NCI-H187 (cell line): ENCODE measurements at places on chromosomes 4 and X.

DNA sequence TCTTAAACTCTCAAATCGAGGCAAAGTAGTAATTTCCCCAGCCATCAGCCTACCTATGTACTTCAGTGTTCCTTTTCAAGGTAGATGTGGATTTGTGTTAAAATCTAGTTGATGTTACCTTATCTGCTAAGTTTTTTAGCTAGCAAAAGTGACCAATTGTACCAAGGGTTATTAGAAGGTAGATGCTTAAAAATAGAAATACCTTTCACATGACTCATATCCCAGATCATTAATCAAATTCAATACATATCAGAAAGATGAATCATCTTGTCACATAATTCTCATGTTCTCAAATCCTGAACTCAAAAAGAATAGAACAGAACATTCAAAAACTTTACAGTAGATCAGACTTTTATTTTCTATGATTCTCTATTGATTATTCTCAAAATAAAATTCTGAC lies 3.5 kb downstream of the ENAM start:
- no peak for DNase-seq

GRCh38 chr4:144556636-144557035 lies 89.3 kb upstream of the HHIP start:
- DNase-seq = no peak

DNA sequence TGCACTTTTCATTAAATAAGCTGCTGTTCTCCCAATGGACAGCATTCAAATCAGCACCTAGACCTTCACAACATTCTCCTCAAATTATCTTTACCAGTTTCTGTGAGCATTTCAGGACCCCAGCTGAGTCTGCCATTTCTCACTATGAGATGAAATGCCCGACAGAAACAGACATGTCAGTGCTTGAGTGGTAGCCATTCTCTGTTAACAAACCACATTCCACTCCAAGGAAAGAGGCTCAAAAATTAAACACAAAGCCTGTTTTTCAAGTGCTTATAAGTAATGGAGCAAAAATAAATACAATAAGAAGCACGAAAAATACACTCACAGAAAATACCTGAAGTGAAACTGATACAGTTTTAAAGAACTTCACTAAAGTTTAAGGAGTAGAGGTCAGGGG lies 320.2 kb upstream of the PRPS2 start:
- DNase-seq = no peak

DNA sequence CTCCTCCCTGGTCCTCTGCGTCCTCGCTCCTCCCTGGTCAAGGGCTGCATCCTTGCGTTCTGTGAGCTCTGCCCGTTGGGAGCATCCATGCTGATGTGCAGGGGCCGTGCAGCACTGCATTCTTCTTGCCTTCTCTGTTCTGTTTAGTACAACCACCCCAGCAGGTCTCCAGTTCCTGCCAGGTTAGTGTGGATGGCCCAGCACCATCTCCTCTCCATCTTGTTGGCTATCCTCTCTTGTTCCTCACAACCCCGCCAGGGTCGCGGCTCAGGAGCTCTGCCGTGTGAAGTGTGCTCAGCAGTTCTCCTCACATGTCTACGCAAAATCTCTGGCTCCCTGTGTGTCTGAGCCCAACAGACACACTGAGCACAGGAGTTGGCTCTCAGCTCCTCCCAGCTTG lies 10.4 kb upstream of the MAEA start:
- DNase-seq = no peak

DNA sequence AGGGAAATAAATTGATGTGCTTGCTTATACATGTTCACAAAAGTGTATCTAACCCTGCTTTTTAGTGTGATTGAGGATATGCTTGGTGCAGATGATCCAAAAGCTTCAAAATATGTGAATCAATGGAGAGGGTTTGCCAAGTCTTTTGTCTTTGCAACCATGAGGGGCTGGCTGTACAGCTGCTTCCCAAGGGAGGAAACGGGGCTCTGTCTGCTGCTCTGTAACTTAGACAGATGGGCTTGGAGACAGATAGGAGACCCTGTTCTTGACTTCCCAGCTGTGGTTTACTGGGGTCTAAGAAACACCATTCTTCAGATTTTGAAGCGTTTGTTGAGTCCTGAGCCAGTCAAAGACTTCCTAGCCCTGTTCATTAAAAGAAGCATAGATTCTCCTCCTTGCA lies 152.3 kb downstream of the DCLK2 start:
- no peak for DNase-seq

GRCh38 chr4:66404141-66404540 lies 733.9 kb upstream of the EPHA5 start:
- no peak for DNase-seq

- DNase-seq = no peak
These were observed 26.4 kb upstream of the CLCN4 start for GRCh38 chrX:10130354-10130753.

- no peak for DNase-seq
These were observed 63.0 kb upstream of the ZXDB start for GRCh38 chrX:57528670-57529255.

- DNase-seq = no peak
These were observed 48.6 kb downstream of the MAGEA9 start for GRCh38 chrX:149830192-149830873.

GRCh38 chrX:153821066-153821465 lies 9.3 kb downstream of the PDZD4 start:
- DNase-seq = no peak

DNA sequence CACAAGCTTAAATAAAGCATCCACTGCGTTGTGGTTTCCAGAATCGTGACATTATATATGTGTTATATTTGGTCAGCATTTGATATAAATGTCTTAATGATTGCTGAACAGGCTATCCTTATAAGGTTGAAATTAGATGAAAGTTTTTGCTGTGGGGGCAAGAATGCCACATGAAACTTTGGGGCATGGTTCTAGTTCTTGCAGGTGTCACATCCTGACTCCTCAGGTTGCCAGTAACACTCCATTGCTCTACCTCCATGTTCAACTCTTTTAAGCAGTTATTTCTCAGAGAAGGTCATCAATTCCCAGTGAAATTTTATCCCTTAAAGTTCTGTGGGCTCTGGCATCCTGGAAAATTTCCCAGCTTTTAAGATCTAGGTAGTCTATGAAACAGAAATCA lies 33.7 kb downstream of the NFKB1 start:
- no peak for DNase-seq

- DNase-seq = no peak
These were observed 135.0 kb downstream of the IDS start for GRCh38 chrX:149370097-149370496.
